ENCODE measurements at places on chromosomes 16 and 17.
A peak's percentile ranks its signal among the peaks of the same experiment; 100 is the strongest.

DNA sequence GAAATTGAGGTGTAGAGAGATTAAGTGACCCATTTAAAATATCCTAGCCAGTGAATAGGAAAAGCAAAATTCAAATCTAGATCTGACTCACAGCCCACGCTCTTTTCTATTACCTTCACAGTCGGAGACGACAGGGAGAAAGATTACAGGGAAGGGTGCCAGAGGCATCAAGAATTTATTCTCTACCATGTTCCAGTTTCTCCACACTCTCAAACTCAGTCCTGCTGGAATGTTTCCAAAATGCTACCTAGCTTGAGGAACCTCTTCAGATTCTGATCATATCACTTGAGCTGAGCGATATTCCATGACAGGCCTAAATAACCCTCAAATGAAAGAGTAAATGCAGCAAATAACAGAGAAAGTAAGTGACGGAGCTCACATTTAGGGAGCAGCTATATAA is 5.4 kb upstream of the PSMD7 start:
- no peak for ATAC-seq

GRCh38 chr16:9847146-9847545 is 335.1 kb downstream of the GRIN2A start:
- ATAC-seq: no peak

DNA sequence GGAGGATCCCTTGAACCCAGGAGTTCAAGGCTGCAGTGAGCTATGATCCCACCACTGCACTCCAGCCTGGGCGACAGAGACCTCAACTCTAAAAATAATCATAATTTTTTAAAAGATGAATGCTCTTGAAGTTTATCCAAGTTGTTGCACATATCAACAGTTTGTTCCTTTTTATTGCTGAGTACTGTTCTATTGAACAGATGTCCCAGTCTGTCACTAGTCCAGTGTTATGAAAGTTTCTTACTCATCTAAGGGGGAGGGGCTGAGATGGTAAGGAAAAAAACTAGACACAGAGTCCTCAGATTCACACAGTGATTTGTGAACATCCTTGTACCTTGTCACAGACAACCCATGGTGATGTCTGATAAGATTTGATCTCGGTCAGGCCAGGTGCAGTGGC is 3.9 kb downstream of the ACAP1 start:
- no peak for ATAC-seq

DNA sequence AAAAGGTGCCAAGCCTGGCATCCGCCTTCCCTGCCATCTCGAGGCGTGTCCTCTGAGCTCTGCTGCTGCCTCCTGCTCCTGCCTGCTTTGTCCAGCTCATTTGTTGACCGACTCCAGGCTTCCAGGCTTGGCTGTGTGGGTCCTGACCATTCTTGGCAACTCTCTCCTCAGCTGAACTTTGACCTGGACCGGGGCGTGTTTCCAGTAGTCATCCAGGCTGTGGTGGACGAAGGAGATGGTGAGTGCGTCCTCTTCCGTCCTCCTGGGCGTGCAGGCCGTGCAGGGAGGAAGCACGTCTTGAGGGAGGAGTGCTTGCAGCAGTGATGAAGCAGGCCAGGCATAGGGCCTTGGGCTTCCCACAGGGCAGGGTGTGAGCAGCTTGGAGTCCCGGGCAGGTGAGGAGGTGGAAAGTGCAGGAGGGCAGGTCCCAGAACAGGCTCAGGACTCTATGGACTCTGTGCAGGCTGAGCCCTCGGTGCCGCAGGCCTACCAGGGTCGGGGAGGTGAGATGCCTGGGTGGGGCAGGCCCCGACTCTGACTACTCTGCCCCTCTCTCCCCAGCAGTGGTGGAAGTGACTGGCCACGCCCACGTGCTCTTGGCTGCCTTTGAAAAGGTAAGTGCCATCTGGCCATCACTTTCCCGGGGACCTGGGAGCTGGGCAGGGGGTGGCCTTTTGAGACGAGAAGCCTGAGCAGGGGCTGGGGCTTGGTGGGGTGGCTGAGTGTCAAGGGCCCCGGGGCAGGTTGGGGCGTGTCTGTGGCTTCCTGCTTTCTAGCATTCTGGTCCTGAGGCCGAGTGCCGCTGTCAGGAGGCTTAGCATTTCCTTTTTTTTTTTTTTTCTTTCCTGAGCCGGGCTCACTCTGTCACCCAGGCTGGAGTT is 28.6 kb upstream of the NUDT16L1 start:
- peak; percentile 67 for ATAC-seq

- ATAC-seq: no peak
Observed at GRCh38 chr17:78717431-78717980, 64.6 kb downstream of the CYTH1 start.

DNA sequence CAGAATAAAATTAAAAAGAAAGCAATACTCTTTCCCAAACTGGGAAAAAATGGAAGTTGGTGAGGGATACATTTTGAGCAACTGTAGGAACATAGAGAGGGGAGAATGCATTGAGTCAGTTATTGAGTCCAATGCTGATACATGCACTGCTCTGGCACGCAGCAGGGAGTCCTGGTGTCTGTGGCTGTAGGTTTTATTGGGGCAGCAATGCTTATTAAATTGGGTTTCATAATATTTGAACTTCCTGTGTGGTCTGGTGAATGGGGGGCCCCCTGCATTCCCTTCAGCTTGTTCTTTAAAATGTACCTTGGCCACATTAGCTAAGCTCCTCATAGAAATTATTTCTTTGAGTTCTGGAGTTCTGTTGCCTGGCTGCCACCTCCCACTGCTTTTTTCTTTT is 125.2 kb upstream of the ELAC2 start:
- ATAC-seq: no peak

GRCh38 chr17:38338053-38338452 is 5.7 kb downstream of the GPR179 start:
- ATAC-seq: no peak

GRCh38 chr16:49958448-49958847 is 66.6 kb upstream of the CNEP1R1 start:
- no peak for ATAC-seq

- ATAC-seq: no peak
Observed at GRCh38 chr17:8438441-8438840, 2.8 kb downstream of the NDEL1 start.

DNA sequence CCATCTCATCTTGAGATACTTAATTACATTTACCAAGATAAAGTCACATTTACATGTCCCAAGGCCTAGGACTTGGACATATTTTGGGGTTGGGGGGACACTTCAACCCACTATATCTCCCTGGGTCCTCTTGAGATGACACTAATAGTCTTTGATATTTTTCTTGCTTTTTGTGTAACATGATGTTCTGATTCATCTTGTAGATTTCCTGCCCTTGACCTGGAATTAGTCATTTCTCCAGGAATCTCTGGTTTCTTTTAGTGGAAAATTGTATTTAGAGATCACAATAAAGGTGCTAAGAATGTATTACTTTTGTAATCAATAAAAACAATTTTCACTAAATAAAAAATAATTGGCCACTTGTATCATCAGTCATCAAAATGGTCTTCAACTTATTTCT is 157.3 kb downstream of the VPS53 start:
- no peak for ATAC-seq

- no peak for ATAC-seq
Observed at GRCh38 chr17:16974569-16975276, 2.8 kb upstream of the TNFRSF13B start.

GRCh38 chr17:68820476-68820824 is 134.7 kb downstream of the ABCA8 start:
- ATAC-seq: no peak

- ATAC-seq: no peak
Observed at GRCh38 chr16:55279598-55279997, 44.4 kb upstream of the IRX6 start.

DNA sequence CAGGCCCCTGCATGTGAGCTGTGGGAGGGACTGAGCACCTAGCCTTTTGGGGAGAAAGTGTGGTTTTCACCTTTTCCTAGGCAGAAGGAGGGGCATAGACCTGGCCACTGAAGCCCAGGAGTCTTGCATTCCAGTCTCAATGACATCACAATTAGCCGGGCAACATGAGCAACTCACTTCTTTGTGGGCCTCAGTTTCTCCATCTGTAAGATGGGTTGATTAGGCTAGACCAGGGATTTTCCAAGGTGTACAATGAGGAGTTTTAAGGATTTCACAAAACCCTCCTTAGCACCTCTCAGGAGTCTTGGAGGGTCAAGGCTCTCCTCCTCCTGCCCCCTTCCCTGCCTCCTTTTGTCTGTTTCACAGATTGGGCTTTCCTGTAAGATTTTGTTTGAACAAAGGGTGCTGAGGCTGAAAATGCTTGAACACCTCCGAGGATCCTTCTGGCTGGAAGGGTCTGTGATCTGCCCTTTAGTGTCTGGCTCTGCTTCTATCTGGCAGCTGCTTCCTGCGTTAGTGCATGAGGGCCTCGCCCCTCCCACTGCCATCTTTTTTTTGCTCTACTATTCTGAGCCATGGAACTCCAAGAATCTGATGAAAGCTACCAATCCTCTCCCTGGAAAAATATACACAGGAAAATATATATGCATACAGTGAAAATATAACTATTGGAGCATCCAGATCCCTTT is 52.4 kb upstream of the ETV4 start:
- no peak for ATAC-seq

- ATAC-seq: no peak
Observed at GRCh38 chr17:81461607-81462500, 50.7 kb downstream of the ACTG1 start.

DNA sequence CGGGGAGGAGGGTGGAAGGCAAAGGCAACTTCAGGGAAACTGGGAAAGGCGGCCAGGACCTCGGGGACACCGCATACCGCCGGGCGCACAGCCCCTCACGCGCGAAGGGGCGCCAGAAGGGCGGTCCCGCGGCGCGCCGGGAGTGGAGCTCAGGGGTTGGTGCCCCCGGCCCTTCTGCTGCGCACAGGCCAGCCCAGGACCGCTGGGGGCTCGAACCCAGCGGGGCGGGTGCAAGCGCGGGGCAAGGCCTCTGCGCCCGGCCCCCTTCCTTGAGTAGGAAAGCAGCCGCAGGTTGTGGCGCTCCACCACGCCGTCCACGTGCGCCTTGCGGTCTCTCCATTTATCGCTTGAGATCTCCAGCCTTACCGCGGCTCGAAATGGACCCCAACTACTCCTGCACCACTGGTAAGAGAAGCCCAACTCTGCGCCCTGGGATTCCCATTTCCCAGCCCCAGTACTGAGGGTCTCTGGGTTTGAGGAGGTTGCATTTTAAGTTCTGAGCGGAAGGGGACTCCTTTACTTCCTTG is 3.0 kb upstream of the MT1A start:
- ATAC-seq: no peak

DNA sequence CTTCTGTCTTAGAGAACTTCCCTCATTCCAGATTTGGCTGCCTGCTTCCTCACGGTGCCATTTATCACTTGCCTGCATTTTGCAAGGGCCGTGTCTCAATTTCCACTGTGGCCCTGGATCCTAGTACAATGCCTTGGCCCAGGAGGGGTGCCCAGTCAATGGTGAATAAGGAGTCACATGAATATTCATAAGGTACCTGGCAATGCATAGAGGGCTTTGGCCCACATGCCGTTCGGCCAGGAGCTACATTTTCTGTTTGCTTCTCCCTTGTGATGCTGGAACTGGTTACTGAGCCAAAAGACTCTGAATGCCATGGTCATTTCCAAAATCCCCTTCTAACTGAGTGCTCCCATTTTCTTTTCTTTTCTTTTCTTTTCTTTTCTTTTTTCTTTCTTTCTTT is 4.8 kb upstream of the PIRT start:
- ATAC-seq: no peak

- no peak for ATAC-seq
Observed at GRCh38 chr17:75832652-75833400, 11.4 kb downstream of the UNC13D start.

All from stimulated activated memory B cell treated with anti-CD40 and anti-IgM and Interleukin-4, amounts not matched to agents 10 μg/mL and 1 μg/mL and 100 μg/mL, for 72 hours (primary cell).